ENCODE measurements at places on chromosomes 1 and 21.

DNA sequence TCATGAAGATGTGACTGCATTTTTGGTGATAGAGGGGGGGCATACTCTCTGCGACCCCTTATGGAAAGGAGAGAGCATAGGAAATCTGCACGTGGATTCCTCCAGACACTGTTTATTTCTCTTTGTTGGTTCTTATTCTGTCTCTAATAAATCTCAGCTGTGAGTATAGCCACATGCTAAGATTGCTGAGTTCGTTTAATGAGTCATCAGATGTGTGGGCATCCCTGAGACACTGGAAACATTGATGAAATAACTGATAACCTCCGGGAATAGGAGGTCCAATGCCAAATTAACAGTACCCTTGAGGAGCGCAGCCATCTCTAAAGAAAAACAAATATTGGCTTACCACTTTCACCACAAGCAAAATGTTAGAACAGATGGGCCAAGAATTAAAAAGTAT, 880.2 kb upstream of the NEGR1 start:
- DNase-seq = no peak

GRCh38 chr21:32299695-32300094, 1.0 kb downstream of the MRAP start:
- DNase-seq = no peak

- DNase-seq = peak; percentile 57
Observed at GRCh38 chr1:118209648-118210047, 24.6 kb upstream of the SPAG17 start.

DNA sequence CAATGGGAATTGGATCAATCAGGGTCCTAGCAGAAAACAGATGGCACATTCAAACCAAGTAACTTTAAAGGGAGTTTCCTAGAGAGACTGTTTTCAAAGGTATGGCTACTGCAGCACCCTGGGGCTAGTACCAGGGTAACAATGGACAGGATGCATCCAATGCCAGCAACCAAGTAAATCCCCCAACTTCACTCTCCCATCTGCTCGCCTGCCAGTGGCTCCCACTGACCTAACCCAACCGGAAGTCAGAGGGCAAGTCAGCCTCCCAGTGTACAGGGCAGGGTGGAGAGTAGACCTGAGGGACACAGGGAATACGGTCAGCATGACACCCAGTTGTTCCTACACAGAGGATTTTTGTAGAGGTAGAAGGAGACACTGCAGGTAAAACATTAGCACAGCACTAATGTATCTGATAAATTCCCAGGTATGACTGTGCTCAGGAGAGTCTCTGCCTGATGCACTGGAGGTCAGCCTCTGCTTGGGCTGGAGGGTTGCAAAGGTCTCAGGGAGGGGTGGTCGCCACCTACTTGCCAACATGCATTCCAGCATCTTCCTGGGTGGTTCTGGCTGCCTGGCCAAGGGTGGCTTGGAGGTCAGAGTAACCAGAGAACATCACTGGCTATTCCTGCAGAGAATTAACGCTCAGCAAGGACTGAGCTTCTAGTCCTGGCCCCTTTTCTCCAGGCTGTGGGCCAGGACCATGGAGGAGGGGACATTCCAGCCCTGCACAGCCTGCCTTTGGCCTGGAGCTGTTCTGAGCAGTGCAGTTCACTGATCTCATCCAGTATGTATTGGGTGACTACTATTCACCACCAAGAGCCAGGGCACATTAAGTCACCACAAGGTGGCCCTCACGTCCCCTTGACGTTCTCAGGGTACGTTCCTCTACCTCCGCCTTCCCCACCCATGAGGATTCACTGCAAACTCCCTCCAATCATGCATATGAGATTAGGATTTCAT, 5.1 kb upstream of the GJA4 start:
- no peak for DNase-seq

DNA sequence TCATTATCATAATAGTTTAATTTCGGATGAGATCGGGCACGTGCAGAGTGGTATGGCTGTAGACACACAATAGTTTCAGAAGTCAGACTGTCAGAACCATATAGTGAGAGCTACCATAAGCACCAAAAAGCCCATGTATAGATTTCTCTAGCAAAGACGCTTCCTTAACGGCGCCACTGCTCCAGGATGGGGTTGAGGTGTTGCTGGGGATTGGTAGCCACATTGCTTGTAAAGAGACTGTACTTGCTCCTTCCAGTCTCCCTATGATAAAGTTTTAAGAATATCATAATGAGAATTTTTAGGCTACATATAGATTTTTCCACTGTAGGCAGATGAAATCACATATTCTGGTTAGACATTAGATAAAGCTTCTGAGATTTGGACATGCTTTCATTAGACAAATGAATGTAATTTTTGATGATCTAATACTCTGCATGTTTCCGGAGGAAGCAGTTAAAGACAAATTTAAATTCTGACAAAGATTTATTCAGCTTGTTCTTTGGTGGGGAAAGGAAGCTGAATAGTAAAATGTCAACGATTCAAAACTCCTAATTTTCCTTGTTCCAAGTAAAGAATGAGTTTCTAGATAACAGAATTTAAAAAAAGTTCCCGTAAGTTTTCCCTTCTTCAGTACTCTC, 77.7 kb downstream of the MAP3K7CL start:
- no peak for DNase-seq

DNA sequence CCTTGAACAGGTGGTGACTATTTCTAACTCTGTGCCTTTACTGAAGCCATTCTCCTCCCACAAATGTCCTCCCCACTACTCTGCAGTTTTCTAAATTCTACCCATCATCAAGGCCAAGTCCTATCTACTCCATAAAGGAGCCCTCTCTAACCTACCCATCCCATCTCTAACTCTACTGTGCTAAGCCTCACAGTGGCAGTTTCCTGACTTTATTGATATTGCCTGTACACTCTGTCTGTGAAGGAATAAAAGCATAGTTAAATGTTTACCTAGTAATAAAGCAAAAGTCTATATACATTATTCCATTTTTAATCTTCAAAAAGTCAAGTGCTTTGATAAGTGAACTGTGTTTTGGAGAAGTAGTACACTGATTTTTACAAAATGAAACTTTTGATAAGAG, 178.4 kb upstream of the HMCN1 start:
- no peak for DNase-seq
